ENCODE measurements at places on chromosomes 13 and 19.

GRCh38 chr13:65028101-65028500 is 2202.0 kb downstream of the PCDH9 start:
- no peak for DNase-seq

GRCh38 chr13:110552767-110553166 is 8.8 kb downstream of the RAB20 start:
- no peak for DNase-seq

GRCh38 chr13:83879431-83880171 is 2.7 kb downstream of the SLITRK1 start:
- no peak for DNase-seq

DNA sequence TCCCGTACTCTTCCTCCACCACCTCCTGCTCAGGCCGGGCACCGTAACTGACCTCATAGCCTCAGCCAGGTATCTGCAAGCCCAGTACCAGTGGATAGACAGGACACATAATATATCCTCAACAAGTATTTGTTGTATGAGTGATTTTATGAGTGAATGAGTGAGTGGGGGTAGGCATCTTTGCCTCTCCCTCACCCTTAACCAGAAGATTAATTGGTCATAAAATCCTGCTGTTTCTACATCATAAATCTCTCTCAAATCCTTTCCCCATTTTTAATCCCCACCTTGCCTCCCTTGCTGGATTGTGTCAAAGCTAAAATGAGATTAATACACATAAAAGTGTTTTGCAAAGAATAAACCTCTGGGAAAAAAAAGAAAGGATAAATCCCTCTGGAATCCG is 44.4 kb upstream of the HMGB1 start:
- no peak for DNase-seq

DNA sequence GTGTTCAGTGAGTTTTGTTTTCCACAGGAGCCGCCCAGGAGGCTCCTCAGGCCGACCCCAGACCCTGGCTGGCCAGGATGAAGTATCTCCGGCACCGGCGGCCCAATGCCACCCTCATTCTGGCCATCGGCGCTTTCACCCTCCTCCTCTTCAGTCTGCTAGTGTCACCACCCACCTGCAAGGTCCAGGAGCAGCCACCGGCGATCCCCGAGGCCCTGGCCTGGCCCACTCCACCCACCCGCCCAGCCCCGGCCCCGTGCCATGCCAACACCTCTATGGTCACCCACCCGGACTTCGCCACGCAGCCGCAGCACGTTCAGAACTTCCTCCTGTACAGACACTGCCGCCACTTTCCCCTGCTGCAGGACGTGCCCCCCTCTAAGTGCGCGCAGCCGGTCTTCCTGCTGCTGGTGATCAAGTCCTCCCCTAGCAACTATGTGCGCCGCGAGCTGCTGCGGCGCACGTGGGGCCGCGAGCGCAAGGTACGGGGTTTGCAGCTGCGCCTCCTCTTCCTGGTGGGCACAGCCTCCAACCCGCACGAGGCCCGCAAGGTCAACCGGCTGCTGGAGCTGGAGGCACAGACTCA is 12.9 kb downstream of the B3GNT3 start:
- DNase-seq: no peak

- DNase-seq: peak; percentile 78
Measured at GRCh38 chr19:46659151-46660007, 1.6 kb downstream of the DACT3 start.

- no peak for DNase-seq
Measured at GRCh38 chr19:38045554-38046253, 138.7 kb downstream of the SIPA1L3 start.

- no peak for DNase-seq
Measured at GRCh38 chr19:4363571-4364304, 20.4 kb downstream of the MPND start.

- peak; percentile 71 for DNase-seq
Measured at GRCh38 chr13:28564030-28564429, 69.1 kb upstream of the FLT1 start.

- DNase-seq: no peak
Measured at GRCh38 chr19:1760020-1760419, 6.7 kb downstream of the ONECUT3 start.

GRCh38 chr13:59208405-59209195 is 955.1 kb downstream of the DIAPH3 start:
- no peak for DNase-seq

DNA sequence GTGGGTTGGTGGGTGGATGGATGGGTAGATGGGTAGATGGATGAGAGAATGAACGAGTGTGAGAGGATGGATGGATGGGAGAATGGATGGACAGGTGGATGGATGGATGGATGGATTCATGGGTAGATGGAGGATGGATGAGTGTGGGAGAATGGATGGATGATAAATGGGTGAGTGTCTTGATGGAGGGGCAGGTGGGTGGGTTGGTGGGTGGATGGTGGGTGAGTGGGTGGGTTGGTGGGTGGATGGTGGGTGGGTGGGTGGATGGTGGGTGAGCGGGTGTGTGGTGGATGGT is 35.4 kb upstream of the ONECUT3 start:
- DNase-seq: no peak

DNA sequence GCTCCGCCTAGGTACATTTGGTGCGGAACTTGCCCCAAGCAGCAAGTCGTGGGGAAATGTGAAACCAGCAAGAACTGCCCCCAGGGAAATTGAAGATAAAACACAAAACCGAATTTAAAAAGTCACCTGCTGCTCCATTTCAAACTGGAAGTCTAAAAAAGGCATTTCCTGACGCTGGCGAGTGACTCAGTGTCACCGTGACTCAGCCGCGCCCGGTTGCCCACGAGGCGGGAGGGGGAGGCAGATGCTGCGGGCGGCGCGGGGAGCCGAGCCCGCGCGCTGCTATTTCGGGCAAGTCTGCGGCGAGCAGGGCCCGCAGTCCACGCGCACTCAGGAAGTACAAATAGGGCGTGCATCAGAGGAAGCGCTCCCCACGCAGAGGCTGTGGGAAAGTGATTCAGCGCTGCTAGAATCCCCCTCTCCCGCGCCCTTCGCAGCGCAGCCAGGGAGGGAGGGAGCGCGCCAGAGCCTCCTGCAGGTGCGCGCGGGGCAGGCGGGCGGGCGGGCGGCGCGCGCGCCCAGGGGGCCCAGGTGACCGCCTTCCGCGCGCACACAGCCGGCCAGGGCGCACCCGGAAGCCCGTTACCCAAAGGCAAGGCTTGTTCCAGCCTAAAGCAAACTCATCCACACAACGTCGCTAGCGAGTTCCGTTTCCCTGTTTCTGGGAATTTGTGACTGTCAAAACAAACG is 168.8 kb downstream of the COL4A1 start:
- peak; percentile 18 for DNase-seq

GRCh38 chr19:17073869-17074633 is 1.2 kb downstream of the HAUS8 start:
- no peak for DNase-seq

- no peak for DNase-seq
Measured at GRCh38 chr19:6475321-6476108, 6.1 kb downstream of the DENND1C start.

DNA sequence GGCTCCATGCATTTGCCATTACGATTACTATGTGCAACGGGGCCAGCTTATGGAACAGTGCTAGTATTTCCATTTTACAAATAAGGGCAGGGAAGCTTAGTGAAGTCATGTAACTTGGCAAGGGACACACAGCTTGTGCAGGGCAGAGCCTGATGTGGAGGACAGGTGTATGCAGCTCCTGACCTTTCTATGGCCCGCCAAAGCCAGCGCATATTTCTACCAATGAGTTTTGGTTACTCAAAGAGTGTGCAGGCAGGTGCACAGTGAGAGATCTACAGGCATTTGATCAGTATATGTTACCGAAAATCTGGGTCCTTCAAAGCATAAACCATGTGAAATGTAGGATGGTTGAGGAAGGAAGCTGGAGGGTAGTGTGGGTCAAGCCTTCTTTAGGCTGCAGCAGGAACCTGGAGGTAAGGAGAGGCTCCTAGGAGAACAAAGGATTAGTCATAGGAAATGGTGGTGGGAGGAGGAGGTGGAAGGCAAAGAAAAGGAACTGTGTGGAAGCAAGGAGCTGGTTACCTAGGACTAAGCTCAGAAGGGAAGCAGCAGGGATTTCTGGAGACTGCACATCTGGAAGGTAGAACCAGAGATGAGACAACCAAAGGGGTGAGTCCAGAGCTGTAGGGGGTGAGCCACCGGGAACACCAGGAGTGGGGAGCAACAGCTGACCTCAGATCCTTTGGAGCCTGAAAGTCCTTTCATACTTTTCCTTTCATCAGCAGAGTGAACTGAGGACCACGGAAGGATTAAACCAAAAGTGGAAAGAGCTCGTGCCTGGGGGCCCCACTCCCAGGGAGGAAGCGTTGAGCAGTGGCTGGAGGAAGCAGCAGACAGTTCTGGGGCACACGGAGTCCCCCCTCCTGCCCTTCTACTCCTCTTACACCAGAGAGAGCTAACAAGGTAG is 4.2 kb upstream of the PDX1 start:
- no peak for DNase-seq

- no peak for DNase-seq
Measured at GRCh38 chr13:30371649-30372265, 50.5 kb upstream of the UBE2L5 start.

GRCh38 chr19:17234911-17235299 is 8.9 kb downstream of the OCEL1 start:
- no peak for DNase-seq

- no peak for DNase-seq
Measured at GRCh38 chr19:14051980-14052379, 9.9 kb downstream of the PALM3 start.

GRCh38 chr13:33072282-33072681 is 56.1 kb downstream of the KL start:
- no peak for DNase-seq

DNA sequence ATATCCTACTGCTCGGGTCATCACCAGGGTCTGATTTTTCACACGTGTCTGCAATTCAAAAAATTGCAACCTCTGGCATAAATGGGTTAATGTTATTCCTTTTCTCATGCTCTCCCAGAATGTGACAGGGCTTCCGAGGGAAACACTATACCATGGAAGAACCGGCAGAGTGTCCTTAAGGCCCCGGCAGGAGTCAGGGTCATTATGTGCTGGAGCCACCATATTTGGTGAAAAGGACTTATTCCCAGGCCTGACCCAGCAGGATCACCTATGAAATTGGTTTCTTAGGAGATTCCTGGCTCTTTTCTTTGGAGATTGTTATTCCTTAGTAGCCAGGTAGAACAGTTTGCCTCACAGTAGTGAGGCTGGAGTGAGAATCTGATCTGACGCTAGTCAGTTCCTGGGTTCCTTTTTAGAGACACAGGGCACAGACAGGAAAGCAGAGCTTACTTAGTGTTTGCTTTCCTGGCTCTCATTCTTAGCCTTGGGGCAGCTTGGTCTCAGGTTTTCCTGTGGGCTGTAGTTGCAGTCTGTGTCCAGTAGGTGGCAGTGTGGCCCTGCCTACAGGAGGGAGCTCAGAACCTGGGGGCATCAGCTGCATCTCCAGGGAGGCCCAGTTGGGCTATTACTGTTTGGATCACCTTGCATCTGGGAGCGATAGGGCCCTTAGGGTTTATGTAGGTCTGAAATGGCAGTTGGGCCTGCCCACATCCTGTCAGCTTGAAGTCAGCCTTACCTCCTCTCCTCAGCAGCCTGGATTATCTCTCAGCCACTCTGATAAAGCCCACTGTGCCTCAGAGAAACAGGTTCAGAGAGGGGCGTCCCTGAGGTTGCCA is 12.4 kb downstream of the SNRNP70 start:
- DNase-seq: peak; percentile 42

GRCh38 chr13:46736541-46737310 is 60.2 kb downstream of the ESD start:
- no peak for DNase-seq

DNA sequence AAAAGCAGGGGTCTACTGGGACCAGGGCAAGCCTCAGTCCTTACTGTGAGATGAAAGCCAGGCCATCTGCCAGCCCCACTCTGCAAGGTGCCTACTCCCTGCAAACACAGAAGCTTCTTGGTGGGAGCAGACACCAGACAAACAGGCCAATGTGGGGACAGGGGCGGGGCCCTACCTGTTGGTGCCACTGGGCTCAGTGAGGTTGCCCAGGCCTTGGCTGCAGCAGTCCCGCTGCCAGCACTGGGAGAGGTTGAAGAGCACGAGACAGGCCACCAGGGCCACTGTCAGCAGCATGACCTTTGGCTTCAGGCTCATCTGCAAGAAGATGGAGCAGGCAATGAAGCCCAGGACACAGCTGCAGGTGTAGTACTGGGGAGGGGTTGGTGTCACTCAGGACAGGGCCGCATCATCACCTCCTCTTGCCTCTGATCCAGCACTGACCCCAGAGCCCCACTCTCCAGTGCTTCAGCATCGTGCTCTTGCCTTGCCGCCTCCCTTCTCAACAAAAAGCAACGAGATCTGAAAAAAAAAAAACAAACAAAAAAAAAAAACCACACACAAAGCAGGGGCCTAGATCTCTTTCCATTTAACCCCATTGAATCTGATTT is 72.6 kb downstream of the NBEA start:
- no peak for DNase-seq

- no peak for DNase-seq
Measured at GRCh38 chr19:3357271-3357991, 9.0 kb upstream of the NFIC start.

DNA sequence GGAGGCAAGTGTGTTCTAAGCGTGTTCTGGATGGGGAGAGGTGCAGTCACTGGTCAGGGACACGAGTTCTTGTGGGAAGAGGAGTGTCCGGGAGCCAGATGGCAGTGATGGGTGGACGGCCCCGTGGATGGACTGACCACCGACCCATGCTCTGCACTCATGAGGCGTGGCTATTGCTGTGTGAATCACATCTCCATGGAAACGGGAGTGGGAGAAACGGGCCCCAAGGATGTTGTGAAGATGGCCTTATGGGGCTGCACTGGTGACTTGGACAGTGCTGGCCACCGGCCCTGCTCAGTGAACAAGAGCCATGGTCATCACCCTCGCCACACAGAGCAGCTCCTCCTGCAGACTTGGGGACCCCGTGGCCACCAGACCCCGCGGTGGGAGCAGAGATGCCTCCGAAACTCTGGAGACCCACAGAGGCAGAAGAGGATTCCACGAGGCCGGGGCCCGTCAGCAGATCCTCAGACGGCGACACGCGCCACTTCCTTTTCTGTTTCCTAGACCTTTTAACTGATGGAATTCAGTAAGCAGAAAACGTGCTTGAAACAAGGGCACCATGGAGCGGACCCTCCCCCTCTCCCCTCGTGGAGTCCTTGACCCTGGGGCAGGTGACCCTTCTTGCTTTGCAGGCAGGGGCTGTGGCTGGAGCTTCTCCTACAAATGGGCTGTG is 47.5 kb downstream of the GAS6 start:
- DNase-seq: no peak

GRCh38 chr19:55643003-55643886 is at the start of gene ZNF581:
Gene ZNF581, plus strand, starts transcription at chr19:55643649. Its CDS starts 923 bp downstream, at chr19:55644572.
- peak; percentile 48 for DNase-seq

Measured in right lung (tissue), 10 donors.